ENCODE measurements at places on chromosomes 6 and 20. TPM values are rescaled to one million over a fixed set of nuclear protein-coding genes. Genes with fewer than 3 reads are reported as not detected.

- DNase-seq, result no peak
Observed at GRCh38 chr20:48820649-48820973, 7.2 kb downstream of the PREX1 start.

- DNase-seq, result no peak
Observed at GRCh38 chr20:48681201-48681872, 146.5 kb downstream of the PREX1 start.

Gene FAM83B
- total RNA-seq, result 5.3 TPM

GRCh38 chr6:18510644-18511033 lies 123.5 kb downstream of the RNF144B start:
- DNase-seq, result no peak

Gene PACRG
- 0.30 TPM for total RNA-seq

Gene CST4
- total RNA-seq, result not detected

- DNase-seq, result no peak
Observed at GRCh38 chr20:13037727-13038126, 29.0 kb downstream of the SPTLC3 start.

DNA sequence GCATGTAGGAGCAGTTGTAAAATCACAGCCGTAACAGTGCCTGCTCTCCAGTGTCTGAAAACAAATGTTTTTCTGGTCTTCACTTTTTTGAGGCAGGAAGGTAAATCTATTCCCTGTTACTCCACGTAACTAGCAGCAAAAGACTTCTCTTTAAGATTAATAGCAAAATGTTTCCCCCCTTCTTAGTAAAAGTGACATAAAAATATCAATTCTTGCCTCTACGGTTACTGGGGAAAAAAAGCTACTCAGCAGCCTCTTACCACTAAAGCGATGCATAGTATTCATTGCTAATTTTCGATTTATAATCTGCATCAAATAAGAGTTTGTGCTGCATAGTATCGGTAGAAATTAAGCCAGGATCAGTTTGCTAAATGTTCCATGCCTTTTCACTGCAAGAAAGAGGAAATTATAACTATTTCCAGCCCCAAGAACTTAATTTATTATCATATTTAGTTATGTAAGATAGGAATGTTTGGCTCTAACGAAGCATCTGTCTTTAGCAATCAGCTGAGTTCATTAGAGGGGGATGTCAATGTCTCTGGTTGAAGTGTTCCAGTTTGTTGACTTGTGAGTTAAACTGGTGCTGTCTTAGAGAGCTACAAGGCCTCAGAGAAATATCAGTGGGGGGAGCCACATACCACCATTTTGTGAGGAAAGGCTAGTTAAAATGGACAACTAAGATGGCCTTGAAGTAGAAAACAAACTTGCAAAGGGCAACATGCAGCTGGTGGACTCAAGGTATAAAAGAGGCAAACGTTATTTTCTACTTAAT lies 617 bp upstream of the TSPYL1 start:
- DNase-seq, result no peak

Gene DUSP22
- total RNA-seq, result 51.3 TPM

- no peak for DNase-seq
Observed at GRCh38 chr6:41963371-41963770, 21.8 kb upstream of the CCND3 start.

GRCh38 chr6:90480666-90481065 lies 106.2 kb downstream of the MAP3K7 start:
- DNase-seq, result no peak

- no peak for DNase-seq
Observed at GRCh38 chr6:40169878-40170277, 235.6 kb upstream of the MOCS1 start.

Gene FAM83D
- 76.7 TPM for total RNA-seq

- DNase-seq, result no peak
Observed at GRCh38 chr6:98581705-98582104, 252.7 kb upstream of the POU3F2 start.

DNA sequence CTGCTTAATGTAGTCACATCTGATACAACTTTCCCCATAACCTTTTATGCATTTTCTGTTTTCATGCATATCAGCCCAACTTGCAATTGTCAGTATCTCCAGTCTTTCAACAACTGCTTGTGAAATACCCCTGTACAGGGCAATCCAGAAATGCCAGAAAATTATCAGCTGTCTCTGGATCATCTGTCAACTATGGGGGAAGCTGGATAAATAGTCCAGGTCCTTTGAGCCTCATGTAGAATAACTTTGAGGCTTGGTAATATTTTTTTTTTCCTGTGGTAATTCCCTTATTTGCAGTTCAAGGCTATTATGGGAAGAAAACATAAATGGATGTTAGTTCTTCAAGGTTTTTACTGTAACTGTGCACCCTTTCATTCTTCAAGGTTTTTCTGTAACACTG lies 6.2 kb downstream of the DEFB125 start:
- no peak for DNase-seq
